ENCODE measurements at places on chromosomes 7 and 10.
A peak's percentile ranks its signal among the peaks of the same experiment; 100 is the strongest.

GRCh38 chr10:22365233-22365632 lies 19.9 kb downstream of the SPAG6 start:
- DNase-seq, result no peak

GRCh38 chr7:17651341-17651740 lies 289.0 kb downstream of the SNX13 start:
- no peak for DNase-seq

DNA sequence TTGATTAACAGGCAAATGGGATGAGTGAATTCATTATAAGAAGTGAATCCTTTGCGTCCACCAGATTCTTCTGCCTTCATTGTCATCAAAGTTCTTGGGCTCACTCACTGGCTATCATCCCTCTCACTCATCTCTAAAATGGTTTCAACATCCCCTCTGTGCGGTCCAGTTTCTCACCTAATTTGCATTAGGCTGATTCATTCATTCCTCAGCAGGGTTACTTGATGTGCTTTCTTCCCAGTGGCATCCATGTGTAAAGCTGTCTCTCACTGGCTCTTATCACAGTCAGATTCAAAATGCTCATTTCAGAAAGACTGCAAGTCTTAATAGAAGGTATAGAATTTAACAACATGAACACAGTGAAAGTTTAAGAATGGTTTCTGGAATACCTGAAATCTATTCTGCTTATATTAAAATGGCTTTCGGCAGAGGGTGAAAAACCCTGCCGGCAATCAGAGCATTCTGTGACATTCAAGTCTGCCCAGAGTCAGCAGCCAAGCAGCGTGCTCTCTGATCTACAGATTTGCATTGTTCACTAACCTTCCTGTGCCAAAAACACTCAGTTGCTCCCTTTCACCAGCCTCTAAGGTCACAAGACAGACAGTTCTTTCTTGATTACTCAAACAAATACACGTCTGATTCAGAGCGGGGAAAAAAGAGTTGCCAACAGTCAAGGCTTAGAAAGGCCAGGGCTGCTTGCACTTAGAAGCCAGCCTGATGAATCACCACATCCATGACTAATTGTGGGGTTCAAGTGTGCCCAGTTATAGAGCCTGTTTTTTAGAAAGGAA lies 106.7 kb downstream of the TES start:
- DNase-seq, result no peak

DNA sequence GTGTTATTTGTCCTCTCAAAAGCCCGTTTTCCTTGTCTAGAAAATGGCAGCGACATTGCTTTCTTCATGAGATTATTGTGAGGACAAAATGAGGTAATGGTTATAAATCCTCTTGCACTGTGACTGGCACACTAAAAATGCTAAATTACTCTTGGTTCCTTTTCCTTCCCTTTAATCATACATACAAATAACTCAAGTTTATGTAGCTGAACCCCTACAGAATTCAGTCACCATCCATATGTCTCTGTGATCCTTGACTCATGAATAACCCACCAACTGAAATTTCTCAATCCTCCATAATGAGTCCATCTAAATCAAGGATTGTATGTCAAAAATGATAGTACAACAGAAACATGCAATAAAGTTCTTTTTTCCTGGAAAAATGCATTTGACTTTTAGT lies 71.3 kb upstream of the VWC2 start:
- no peak for DNase-seq

GRCh38 chr10:71631007-71631861 lies 88.3 kb downstream of the C10orf105 start:
- DNase-seq, result no peak

GRCh38 chr7:142855756-142856564 lies 1.1 kb downstream of the EPHB6 start:
- DNase-seq, result no peak

GRCh38 chr7:116356979-116357378 lies 142.6 kb upstream of the CAV2 start:
- no peak for DNase-seq

GRCh38 chr7:22061775-22062174 lies 116.1 kb upstream of the CDCA7L start:
- DNase-seq, result no peak

GRCh38 chr7:134702366-134703240 lies 56.0 kb downstream of the BPGM start:
- no peak for DNase-seq

DNA sequence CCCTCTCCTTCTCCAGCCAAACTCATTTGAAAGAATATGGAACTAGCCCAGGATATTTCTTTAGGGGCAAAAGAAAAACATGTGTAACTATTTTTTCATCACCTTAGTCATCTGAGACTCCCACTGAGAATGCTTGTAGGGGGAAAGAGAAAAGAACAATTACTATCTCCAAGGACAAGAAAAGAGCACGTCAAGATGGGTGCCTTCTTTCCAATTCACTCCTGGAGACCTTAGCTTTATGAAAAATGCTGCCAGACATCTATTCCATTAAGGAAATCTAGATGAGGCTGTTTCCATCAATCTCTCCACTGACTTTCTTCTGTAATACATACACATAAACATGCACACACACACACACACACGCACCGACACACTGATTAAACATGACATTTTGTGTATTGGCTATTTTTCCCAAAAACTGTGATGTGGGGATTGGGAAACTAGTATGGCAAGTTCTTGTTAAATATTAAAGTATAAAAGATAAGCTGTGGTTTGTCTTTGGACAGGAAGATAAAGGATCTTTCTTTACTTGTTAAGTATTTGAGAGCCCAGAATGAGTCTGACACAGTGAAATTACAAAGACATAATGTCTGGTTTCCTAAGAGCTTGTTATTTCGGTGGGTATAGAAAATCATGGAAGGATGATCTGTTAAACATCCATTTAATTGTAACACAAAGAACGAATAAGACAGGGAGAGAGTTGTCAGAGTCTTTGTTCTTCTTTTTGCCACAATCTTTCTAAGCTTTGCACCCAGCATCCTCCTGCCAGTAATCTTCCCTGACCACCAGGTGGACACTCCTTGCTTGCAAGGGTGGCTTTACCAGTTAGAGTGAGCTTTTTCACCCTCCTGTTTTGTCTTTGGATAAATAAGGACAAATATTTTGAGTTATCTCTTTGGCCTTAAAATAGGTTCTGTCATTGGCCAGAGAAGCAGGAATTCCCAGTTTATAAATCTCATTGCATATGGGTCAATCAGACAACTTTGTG lies 177.3 kb upstream of the TMEM72 start:
- DNase-seq, result no peak

DNA sequence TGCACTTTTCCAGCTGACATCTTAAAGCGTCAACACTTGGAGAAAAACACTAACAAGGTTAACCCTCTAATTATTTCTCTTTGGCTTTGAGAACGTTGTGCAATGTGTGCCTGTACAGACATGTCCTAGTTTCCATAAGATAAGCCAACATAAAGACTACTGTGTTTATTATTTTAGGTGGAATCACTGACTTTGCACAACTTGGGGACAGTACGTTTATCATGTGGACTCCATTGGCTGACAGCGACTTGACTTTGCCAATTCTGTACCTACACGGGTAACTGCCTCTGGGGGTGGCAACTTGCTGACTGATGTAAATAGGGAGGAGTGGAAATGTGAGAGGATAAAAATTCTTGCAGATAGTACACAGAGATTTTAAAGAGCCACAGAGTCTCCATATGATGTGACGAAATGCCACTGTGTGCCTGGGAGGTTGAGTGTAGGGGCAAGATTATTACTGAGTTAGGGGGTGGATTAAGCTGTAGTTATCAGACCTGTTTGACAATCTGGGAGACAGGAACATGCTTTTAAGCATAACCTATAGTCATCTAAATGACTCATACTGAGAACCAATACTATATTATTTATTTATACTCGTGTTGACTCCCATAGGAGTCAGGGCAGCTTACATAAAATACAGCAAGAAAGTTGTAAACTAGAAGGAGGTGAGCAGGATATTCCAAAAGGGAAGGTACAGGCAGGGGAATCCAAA lies 21.0 kb downstream of the SLC13A4 start:
- no peak for DNase-seq

GRCh38 chr10:13654846-13655245 lies 68.1 kb downstream of the PRPF18 start:
- DNase-seq, result no peak

- DNase-seq, result no peak
Observed at GRCh38 chr7:155229548-155230168, 68.0 kb upstream of the INSIG1 start.

GRCh38 chr7:158818325-158819213 lies 10.7 kb downstream of the ESYT2 start:
- DNase-seq, result peak; percentile 32

- DNase-seq, result no peak
Observed at GRCh38 chr7:29086545-29086944, 59.8 kb downstream of the CPVL start.

GRCh38 chr10:61299841-61300240 lies 153.3 kb downstream of the TMEM26 start:
- DNase-seq, result no peak

DNA sequence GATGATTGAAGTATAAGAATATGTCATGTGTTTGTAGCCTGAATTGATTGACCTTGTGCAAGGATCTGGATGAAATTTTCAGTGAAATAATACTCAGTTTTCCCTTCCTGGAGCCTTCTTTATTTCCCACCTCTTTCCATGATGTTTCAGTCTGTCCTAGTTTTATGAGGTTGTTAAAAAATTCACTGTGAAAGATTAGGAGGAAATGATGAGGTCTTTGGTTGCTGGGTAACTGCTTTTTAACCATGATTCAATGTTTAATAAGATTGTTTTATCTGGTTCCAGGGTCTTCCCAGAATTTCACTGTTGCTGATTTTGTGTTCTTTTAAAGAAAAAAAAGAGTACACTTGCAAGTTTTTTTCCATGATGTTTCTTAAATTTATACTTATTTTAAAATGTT lies 221.5 kb downstream of the MBL2 start:
- no peak for DNase-seq

- no peak for DNase-seq
Observed at GRCh38 chr7:77417801-77418200, 1.7 kb upstream of the GSAP start.

- DNase-seq, result no peak
Observed at GRCh38 chr7:157468221-157469111, 131.7 kb downstream of the DNAJB6 start.

- DNase-seq, result no peak
Observed at GRCh38 chr10:84447701-84448400, 119.5 kb downstream of the CCSER2 start.

- no peak for DNase-seq
Observed at GRCh38 chr10:30436191-30436611, 2.2 kb downstream of the MAP3K8 start.

- DNase-seq, result no peak
Observed at GRCh38 chr7:104950754-104951153, 63.3 kb upstream of the KMT2E start.

- DNase-seq, result no peak
Observed at GRCh38 chr7:47253650-47254080, 328.2 kb downstream of the TNS3 start.

GRCh38 chr7:12635830-12636229 lies 51.6 kb upstream of the ARL4A start:
- no peak for DNase-seq

- DNase-seq, result no peak
Observed at GRCh38 chr10:121804460-121804859, 123.4 kb downstream of the ATE1 start.

GRCh38 chr7:138299066-138299465 lies 161.0 kb upstream of the TRIM24 start:
- no peak for DNase-seq

GRCh38 chr10:101772017-101772894 lies 3.7 kb downstream of the FGF8 start:
- no peak for DNase-seq

GRCh38 chr10:27743877-27744801 lies 1.5 kb downstream of the MKX start:
- DNase-seq, result peak; percentile 22

- DNase-seq, result no peak
Observed at GRCh38 chr10:48610585-48611093, 5.8 kb upstream of the ARHGAP22 start.

GRCh38 chr7:32066441-32066840 lies 3.8 kb downstream of the PDE1C start:
- DNase-seq, result no peak

DNA sequence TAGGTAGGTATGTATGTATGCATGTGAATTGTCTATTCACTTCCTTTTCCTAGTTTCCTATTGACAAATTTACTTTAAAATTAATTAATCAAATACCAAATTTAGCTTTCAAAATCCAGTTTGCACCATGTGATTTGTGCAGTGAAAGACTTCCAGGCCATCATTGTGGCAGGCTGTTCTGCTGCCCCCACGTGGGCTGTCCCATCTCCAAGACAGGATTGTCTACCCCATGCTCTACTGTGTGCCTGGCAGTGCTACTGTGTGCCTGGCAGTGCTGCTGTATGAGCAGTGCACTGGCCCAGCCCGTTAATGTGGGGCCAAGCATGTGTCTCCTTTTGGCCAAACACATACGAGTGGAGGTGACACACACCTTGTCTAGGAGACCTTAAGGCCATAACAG lies 374.8 kb downstream of the GFRA1 start:
- no peak for DNase-seq

- DNase-seq, result no peak
Observed at GRCh38 chr7:149355390-149356048, 93.5 kb downstream of the ZNF783 start.

DNA sequence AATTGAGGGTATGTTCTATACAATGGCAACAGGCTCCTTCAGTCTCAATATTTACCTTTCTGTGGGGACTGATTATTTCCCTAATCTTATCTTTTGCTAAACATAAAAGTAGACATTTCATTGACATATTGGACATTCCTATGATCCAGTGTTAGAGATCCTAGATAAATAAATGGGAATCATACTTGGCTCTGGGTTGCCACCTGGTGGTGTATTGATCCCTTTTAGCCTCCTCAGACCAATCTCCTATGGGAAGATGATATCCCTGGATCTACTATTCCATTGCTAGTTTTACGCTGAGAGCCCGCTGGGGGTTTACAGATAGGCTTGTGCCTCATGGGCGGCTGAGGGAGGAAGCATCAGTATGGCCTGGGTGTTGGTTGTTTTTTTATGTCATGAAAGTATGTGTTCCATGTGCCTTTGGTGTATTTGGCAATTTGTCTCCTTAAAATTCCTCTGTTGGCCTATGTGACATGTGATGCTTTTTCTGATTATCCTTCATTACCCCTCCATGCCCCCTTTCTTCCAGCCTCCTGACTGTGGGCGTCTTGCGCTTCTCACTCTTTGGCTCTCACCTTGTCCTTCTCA lies 18.8 kb downstream of the CELF2 start:
- DNase-seq, result no peak

GRCh38 chr10:127890832-127891334 lies 1.9 kb downstream of the CLRN3 start:
- no peak for DNase-seq

GRCh38 chr7:131786204-131786603 lies 229.8 kb upstream of the PODXL start:
- no peak for DNase-seq

DNA sequence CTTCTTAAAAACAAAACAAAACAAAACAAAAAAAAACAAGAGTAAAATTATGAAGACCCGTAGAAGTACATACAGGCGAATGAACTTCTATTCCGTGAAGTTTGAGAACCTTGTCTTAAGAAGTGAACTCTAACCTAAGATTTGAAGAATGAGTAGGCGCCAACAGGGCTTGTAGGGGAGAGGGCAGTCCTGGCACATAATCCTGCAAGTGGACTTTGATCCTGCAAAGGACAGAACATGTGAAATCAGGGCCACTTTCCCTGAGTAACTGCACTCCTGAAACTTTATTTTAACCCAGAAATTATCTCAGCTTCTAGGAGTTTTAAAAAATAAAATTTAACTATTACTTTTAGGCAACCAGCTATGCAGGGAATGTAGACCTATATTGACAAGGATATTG lies 62.0 kb downstream of the GNAT3 start:
- DNase-seq, result no peak

Data from stimulated activated CD4-positive, alpha-beta T cell treated with anti-CD3 and anti-CD28 coated beads, TNF-alpha, amount 100 ng/mL, for 4 hours (primary cell).